ENCODE measurements at places on chromosomes 16 and 17.

DNA sequence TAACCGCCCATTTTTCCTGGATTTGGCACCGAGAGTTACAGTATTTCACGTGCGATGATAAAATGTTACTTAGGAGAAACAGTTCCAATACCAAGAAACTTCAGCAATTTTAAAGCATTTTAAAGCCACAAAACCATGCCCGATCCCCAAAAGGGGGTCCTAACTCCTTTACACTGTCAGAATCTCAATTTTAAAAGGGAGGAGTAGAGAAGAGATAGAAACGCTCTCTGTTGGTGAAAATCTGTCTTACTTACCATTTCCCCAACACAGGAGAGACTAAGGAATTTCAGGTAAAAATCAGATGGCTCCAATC, 526 bp upstream of the RNASEK start:
- DNase-seq: no peak

DNA sequence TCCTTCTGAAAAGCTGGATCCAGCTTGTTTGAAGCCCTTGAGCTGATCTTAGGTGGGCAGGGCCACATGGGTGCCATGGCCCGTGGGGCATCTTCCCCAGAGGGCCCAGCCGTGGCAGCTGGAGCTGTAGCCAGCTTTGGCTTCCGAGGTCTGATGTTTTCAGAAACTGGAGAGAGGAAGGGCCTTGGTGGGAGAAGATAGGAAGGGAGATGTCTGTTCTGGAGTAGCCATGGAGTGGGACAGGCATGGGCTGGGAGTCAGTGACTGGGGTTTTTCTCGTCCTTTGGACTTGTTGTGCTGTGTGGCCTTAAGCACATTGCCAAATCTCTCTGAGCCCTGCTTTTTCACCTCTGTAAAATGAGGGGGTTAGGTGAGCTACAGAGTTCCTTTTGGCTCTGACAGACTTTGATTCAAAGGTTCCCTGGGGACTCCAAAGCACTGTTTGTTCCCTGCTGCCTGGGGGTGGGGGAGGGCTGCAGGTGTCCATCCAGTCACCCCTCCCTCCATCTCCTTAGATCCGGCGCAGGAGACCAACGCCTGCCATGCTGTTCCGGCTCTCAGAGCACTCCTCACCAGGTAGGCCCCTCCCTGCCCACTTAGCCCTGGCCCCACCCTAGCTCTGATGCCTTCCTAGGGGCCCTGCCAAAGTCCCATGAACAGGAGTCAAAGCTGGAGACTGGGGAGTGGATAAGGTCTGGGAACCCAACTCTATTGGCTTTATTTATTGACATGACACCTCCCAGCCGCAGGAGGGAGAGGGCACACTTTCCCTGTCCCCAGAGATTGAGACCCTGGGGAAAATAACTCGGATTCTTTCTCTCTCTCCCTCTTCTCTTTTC, 2.1 kb downstream of the PPP1R1B start:
- no peak for DNase-seq

DNA sequence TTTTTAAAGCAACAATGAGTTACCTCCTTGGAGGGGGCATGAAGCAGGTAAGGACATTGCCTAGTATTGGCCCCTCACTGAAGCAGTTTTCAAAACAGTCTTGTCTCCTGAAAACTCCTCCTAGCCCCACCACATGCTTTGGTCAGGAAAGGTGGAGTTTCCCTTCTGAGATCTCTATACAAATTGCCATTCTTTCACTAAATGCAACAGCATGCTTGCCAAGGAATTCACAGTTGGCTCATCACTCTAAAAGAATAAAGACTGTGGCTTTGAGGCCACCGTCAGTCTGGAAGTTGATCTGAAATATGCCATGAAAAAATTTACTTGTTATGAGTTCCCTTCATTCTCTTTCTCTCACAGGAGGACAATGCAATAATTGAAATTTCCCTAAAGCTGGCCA, 4.2 kb downstream of the TTC19 start:
- no peak for DNase-seq

DNA sequence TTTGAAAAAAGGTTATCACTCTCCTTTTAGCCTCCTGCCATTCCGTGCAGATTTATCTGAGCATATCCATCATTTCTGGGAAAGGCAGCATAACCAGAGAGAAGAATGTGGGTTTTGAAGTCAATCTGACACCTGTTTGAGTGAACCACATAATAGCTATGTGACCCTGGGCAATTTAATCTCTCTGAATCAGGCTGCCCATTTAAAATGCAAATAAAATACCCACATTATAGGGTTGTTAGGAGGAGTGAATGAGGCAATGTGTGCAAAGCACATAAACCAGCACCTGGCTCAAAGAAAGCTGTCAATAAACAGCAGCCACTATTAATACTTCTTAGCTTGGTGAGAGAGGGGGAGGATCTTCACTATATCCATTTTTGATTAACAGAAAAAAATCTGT, 88.0 kb downstream of the CACNG1 start:
- no peak for DNase-seq

DNA sequence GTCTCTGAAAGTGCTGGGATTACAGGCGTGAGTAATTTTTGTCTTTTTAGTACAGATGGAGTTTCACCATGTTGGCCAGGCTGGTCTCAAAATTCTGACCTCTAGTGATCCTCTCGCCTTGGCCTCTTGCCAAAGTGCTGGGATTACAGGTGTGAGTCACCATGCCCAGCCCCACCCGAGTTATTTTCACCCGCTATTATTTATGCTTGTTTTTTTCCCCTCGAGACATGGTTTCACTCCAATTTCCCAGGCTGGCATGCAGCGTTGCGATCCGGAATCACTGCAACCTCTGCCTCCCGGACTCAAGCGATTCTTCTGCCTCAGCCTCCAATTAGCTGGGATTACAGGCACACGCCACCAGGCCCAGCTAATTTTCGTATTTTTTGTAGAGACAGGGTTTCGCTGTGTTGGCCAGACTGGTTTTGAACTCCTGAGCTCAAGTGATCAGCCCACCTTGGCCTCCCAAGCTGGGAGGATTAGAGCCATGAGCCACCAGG, 9.2 kb downstream of the RPL23 start:
- no peak for DNase-seq

DNA sequence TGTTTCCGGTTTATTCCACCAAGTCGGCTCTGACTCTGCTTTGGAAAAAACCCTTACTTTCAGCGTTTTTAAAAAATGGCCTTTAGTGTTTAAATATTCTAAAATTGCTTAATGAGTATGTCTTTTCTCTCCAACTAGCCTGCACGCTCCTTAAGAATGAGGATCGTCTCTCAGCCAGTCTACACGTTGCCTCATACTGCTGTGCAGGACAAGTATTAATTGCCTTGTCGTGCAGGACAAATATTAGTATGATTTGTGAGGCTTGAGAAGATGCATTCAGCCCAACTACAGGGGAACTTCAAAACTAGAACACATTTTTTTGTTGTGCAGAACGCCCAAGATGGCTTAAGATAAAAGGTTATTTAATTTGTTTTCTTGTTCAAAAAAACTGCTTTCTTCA, 61.2 kb downstream of the MARCHF10 start:
- no peak for DNase-seq

DNA sequence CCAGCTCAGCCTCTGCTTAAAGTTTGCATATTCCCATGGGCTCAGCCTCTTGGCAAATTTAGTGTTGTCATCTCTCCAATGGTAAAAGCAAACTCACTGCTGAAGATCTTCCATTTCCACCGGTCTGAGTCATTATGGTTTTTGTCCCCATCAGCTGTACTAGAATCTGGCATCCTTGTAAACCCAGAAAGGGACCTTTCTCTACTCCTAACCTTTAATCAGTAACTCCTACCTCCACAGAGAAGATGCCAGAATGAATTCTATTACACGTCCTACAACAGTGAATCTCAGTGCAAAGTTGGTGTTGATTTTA, 45.8 kb downstream of the ZNF652 start:
- DNase-seq: no peak

DNA sequence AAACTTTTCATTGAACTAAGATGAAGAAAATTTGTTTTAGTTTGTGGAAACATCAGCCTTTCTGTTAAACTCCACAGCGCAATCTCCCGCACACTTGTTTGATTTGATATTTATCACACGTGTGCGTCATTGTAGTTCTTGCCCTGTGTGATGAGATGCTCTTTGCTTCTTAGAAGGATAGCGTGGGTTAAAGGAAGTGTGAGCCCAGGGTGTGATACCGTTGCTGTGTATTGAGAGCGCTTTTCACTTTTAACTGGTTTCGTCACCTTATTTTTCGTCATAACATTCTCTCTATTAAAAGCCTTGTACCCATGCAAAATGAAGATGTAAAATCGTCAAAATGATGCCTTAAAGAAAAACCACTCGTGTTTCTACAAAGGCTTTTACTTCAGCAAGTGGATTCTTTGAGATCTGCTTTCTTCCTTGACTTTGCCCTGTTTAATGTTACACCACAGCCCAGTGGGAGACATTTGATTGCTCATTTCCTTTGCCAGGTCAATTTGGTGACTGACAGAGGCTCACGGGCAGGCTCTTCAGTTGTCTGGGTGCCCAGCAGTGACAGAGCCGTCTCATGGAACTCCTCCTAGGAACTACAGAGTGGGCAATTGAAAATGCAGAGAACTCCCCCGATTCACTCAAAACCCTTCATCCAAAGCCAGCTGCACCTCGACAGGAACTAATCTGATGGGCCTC, 61.1 kb downstream of the RPA1 start:
- DNase-seq: no peak

- no peak for DNase-seq
Measured at GRCh38 chr17:69593351-69593715, 178.8 kb downstream of the MAP2K6 start.

GRCh38 chr17:8332688-8333087, 7.0 kb upstream of the ODF4 start:
- no peak for DNase-seq

- no peak for DNase-seq
Measured at GRCh38 chr16:89690392-89690901, 4.0 kb downstream of the CDK10 start.

GRCh38 chr17:8868529-8868951, 1.1 kb upstream of the PIK3R6 start:
- DNase-seq: no peak

DNA sequence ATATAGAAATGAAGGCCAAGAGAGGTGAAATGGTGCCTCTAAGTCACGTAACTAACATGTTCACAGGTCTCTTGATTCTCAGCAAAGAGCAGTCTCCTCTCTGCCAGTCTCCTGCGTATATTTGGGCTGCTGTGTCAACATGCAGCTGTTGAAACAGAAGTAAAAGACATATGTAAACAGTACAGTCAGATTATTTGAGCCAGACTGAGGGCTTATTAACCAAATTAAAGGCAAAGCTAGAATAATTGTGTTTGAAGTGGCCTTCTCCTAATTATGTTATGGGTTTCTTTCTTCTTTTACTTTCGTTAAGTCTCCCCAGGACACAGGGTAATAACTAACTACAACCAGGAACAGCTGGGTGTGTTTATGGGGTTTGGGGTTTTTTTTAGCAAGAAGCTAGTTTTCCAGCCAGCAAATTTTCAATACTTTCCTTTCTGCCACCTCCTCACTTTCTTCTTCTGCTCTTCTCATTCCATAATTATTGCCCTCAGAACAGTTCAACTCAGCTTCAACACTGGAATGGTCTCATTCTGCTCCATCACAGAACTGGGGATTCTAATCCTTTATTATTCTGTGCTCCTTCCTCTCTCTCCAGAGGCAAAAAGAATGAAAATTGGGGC, 18.4 kb downstream of the G6PC1 start:
- no peak for DNase-seq

DNA sequence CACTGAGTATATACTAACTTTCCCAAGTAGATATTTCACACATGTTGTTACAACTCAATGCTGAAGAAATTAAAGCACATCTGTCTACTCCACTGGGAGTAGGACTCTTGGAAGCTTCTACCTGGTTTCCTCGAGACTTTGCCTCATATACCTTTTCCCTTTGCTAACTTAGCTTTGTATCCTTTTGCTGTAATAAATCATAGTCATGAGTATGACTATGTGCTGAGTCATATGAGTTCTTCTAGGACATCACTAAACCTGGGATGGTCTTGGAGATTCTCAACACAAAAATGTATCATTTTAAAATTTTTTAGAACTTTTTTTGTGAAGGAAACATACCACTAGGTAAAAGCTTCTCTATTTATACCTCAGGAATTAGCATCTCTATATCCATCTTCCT, 39.8 kb downstream of the ABCA5 start:
- DNase-seq: no peak

GRCh38 chr16:17803625-17804410, 333.1 kb upstream of the XYLT1 start:
- DNase-seq: no peak

- DNase-seq: no peak
Measured at GRCh38 chr16:84312783-84313382, 18.2 kb downstream of the WFDC1 start.

GRCh38 chr17:81179861-81180260, 13.8 kb upstream of the AATK start:
- no peak for DNase-seq

GRCh38 chr17:42316755-42317154, 28.5 kb downstream of the STAT5A start:
- DNase-seq: no peak

- no peak for DNase-seq
Measured at GRCh38 chr16:7579454-7579853, 246.8 kb downstream of the RBFOX1 start.

DNA sequence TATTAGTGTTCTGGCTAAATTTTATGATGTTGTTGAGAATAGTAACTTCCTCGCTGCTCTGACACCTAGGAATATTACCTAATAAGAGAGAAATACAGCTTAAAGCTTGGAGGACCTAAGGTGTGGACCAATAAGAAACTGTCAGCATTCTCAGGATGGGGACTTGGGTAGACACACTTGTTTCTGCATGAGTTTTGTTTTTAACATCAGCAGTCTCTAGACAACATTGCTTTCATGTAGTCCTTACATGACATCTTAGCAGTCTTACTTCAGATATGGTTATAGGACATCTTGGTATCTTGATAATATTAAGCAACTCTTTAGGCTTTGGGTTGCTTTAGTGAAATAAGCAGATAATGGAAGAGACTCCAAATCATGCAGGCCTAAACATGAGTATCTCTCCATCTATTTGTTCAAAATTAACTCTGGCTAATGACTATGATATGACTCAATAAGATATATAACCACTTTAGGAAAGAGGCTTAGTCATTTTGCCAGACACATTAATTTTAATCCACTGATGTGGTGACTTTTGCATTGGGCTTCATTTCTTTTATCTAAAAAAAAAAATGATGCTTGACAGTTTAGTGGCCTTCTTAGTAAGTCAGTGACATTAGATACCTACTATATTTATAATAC, 84.5 kb downstream of the WNT3 start:
- no peak for DNase-seq

DNA sequence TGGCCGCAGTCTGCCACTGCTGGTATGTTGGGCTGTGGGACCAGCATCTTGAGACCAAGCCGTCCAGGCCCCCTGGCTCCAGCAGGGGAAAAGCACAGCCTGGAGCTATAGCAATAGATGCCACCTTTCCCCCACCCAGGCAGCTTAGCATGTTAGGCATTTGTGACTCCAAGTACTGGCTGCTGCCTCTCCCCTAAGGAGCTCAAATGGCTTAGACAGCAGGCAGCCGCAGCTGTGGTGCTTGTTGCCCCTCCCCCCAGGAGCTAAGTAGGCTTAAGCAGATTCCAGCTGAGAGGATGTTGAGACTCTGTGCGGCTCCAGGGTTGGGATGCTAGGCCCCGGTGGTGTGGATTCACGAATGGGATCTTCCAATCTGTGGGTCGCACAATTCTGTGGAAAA, 88.8 kb upstream of the ANKFN1 start:
- DNase-seq: peak; percentile 73
